ENCODE measurements at places on chromosomes 7 and 10.

- DNase-seq: no peak
Observed at GRCh38 chr7:66430164-66430545, 198.5 kb upstream of the KCTD7 start.

- DNase-seq: no peak
Observed at GRCh38 chr7:26639695-26640094, 224.7 kb downstream of the SKAP2 start.

DNA sequence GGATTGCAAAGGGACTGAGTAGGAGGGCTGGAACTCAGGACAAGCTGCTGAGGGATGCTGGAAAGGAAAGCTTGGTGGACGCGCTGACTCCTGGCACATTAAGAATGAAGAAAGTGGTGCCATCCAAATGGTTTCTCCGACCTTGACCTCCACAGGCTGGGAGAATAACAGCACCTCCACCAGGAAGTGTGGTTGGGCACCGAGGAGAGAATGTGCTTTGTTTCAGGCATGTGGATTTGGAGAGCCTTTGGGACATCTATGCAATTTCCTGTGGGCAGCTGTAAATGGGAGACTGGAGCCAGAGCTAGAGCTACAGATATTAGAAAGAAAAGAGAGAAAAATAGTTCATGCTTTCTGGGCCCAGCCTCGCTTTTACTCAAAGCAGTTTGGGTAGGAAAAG, 29.8 kb upstream of the HABP2 start:
- no peak for DNase-seq

GRCh38 chr10:26528715-26529393, 90.7 kb downstream of the APBB1IP start:
- DNase-seq: no peak

- no peak for DNase-seq
Observed at GRCh38 chr7:20288036-20288435, 42.7 kb upstream of the ITGB8 start.

GRCh38 chr7:90648834-90649233, 52.7 kb downstream of the CDK14 start:
- DNase-seq: no peak

- no peak for DNase-seq
Observed at GRCh38 chr10:79454259-79454658, 8.8 kb upstream of the ZCCHC24 start.

- DNase-seq: no peak
Observed at GRCh38 chr10:60917331-60918280, 26.4 kb downstream of the RHOBTB1 start.

DNA sequence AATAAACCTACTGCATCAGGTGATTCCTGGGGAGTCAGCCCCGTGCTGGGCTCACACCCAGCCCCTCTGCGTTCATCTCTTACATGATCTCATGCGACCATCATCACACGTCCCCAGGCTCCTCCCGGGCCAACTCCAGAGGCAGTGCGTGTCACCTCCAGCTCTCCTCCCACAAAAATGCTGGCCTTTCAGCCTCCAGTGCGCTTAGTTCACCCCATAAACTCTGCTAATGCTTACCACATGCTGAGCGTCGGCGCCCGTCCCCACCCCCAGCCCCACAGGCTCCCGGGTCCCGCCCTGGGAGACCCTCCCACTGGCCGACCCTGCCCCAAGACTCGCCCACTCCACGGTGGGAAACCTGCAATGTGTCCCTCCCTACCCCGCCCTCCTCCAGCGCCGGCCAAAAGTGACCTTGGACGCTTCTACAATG, 816 bp upstream of the SDK1 start:
- no peak for DNase-seq

DNA sequence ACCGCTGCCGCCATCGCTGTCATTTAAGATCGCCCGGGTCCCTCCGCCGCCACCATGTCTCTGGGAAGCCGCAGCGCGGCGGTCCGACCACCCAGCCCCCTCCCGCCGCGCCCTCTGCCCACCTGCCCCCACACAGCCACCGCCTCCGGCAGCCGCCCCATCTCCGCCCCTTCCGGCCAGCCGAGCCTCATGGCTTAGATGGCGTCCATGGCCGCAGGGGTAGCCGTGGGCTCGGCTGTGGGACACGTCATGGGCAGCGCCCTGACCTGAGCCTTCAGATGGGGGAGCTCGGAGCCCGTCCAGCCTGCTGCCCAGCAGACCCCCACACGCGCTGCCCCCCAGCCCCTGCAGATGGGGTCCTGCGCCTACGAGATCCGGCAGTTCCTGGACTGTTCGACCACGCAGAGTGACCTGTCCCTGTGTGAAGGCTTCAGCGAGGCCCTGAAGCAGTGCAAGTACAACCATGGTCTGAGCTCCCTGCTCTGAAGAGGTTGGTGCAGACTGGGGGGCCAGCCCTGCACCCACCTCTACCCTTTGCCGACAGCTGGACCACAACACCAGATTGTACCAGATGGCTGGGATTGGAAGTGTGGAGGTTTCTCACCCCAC, 38.0 kb upstream of the TARP start:
- DNase-seq: no peak

GRCh38 chr10:130206216-130206737, 70.1 kb downstream of the GLRX3 start:
- DNase-seq: no peak

DNA sequence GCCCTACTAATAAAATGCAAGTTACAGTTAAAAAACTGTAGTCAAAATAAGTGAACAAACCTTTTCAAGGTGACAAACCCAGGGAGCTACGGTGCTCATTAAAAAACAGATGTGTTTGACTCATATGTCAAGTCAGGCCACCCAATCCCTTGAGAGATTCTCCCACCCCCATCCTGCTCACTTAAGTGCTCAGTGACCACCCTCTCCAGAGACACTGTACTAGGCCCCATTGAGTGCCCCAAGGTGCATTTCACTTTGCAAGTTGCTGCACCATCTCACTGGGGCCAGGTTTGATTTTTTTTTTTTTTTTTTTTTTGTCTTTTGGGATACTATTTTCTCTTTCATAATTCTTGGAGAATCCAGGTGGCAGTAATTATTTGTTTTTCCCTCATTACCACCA, 1.9 kb downstream of the ERV3-1 start:
- DNase-seq: no peak

DNA sequence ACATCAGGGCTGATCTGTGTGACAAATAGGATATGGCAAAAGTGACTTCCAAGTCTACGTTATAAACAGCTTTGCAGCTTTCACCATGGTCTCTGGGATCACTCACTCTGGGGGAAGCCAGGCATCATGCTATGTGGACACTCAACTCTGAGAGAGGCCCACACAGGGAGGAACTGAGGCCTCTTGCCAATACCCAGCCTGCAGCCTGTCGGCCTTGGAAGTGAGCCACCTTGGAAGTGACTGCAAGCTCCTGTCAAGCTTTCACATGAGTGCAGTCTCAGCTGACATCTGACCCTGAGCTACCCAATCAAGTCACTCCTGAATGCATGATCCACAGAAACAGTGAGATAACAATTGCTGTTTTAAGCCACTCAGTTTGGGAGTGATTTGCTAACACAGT, 56.5 kb downstream of the MMRN2 start:
- no peak for DNase-seq

DNA sequence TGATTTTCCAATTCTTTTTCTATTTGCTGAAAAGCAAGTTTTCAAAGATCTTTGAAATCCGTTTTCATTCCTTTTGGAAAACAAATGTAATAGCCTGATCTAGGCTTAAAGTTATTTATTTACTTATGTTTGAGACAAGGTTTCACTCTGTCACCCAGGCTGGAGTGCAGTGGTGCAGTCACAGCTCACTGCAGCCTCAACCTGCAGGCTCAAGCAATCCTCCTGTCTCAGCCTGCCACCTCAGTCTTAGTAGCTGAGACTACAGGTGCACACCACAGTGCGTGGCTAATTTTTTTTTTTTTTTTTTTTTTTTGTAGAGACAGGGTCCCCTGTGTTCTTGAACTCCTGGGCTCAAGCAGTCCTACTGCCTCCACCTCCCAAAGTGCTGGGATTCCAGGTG, 4.6 kb downstream of the ST7 start:
- DNase-seq: no peak

DNA sequence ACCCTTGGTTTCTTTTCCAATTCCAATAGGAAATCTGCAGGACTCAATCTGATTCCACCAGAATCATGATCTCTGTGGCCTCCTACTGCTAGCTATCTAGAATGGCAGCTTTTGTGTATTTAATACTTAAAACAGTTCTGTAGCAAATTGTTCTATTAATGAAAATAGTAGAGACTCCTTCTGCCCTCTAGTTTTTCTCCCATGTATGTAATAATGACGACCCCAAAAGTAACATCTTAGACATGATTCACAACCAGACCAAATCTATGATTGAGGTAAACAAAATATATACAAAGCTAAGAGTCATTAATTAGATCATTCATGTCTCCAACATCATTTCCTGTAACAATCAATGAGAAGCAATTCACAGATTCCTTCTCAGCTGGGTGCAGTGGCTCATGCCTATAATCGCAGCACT, 259.1 kb upstream of the MKLN1 start:
- DNase-seq: no peak

GRCh38 chr7:71019706-71020105, 112.2 kb upstream of the GALNT17 start:
- no peak for DNase-seq

DNA sequence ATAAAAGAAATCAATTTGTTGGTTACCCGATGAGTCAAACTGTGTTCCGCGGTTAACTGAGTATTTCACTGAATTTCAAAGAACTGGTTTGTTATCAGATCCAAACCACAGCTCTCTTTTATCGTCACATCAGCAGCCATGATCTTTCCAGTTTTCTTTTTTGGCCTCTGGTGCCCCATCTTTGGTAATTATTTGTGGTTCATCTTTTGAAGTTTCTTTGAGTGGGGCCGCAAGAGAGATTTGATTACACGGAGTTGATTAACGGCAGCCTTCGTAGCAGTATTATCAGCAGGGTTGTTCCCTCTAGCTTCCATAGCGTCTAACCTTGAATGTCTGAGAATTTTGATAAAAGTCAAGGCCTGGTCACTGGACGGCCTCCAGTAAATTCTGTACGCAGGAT, 154.9 kb upstream of the TNRC18 start:
- no peak for DNase-seq

- DNase-seq: no peak
Observed at GRCh38 chr7:81161451-81162075, 242.7 kb upstream of the SEMA3C start.

All from NCI-H1105 (cell line).